ENCODE measurements at places on chromosomes 7 and 10. TPM values are rescaled to one million over a fixed set of nuclear protein-coding genes. Genes with fewer than 3 reads are reported as not detected.
A peak's percentile ranks its signal among the peaks of the same experiment; 100 is the strongest.

The SMKR1 gene
- polyA plus RNA-seq, result 0.64 TPM

The APBB1IP gene
- 48.5 TPM for polyA plus RNA-seq

GRCh38 chr7:96199421-96199820 lies 122.5 kb downstream of the SLC25A13 start:
- DNase-seq, result no peak

- no peak for DNase-seq
Measured at GRCh38 chr10:84176836-84177474, 3.4 kb downstream of the GPR15LG start.

The OR2A5 gene
- not detected for polyA plus RNA-seq

The GCK gene
- polyA plus RNA-seq, result 0.29 TPM

GRCh38 chr7:82740246-82740848 lies 296.8 kb upstream of the CACNA2D1 start:
- DNase-seq, result no peak

DNA sequence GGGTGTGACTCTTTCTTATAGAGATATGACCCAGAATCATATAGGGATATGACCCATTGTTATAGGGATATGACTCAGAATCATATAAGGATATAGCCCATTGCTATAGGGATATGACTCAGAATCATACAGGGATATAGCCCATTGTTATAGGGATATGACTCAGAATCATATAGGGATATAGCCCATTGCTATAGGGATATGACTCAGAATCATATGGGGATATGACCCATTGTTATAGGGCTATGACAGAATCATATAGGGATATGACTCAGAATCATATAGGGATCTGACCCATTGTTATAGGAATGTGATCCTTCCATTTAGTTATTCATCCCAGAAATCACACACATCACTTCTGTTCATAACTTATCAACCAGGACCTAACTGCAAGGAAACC lies 312.2 kb upstream of the ADARB2 start:
- no peak for DNase-seq

- DNase-seq, result no peak
Measured at GRCh38 chr7:102991540-102992214, 78.9 kb downstream of the LRRC17 start.

GRCh38 chr7:5501465-5501864 lies 77.8 kb upstream of the TNRC18 start:
- no peak for DNase-seq

DNA sequence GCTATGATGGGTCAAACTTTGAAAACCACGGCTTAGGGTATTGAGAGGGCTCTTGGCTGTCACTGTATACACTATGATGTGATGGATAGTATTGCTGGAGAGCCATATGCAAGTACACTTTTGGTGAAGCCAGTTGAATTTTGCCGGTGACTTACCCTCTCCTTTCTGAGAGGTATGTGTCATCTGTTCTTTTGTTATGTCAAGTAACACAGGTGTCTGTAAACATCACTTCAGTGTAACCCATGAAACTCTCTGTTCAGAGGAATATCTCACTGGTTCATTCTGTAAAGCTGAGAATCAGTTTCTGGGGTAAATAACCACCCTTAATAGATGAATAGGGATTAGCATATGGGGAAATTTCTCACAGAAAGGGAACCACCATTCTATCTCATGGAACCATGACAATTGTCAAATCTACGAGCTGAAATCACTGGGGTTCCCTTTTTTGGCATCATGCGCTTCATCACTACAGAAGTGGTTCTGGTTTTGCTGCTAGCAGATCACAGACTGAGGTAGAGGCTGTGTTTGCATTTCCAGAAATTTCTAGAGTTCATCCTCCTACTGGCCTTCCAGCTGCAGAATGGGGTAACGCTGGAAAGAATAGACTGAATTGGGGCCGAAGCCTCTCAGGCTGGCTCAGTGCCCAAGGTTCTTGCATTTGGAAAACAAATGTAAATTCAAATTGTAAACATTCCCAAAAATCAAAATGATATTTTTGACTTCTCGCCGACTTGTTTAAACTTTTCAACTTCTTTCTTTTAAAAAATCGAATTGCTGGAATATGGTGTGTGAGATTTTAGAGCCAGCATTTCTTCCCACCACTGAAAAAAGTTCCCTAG lies 83.3 kb upstream of the CREB5 start:
- DNase-seq, result peak; percentile 45

The UBTD1 gene
- polyA plus RNA-seq, result 1.2 TPM

The NPC1L1 gene
- not detected for polyA plus RNA-seq

DNA sequence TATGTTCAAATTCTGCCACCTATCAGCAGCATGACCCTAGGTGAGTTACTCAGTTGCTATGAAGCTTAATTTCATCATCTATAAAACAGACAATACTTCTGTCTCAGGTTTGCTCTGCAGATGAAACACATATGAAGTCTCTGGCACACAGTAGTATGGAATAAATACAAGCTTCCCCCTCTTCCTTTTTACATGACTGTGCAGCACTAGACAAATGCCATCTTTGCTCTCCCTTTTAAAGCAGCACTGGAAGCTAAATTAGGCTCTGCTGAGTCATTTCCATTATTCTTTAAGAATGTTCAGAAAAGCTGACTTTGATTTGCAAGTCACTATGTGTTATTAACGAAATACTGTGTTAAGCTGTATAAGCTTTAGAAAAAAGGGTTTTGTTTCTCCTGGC lies 40.7 kb upstream of the ANAPC16 start:
- no peak for DNase-seq

The FAM221A gene
- 3.3 TPM for polyA plus RNA-seq

DNA sequence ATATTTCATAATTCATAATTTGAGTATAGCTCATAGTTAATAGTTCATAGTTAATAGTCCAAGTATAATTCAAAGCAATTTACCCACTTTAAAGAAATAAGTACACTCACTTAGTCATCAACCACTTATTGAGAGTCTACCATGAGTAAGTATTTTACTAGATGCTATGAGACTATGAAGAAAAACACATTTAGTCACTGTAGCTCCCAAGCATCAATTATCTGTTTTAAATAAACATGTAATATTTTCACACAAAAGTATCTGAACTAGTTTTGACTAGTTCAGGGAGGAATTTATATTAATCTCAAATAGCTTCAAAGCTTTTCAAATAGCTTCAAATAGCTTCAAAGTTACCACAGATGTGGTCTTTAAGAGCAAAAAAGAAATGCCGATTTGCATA lies 119.2 kb downstream of the ANK3 start:
- DNase-seq, result no peak

- DNase-seq, result no peak
Measured at GRCh38 chr10:111265341-111265740, 188.5 kb downstream of the ADRA2A start.

The TMEM225B gene
- 1.3 TPM for polyA plus RNA-seq

GRCh38 chr10:87671139-87671815 lies 11.6 kb downstream of the PAPSS2 start:
- DNase-seq, result no peak

DNA sequence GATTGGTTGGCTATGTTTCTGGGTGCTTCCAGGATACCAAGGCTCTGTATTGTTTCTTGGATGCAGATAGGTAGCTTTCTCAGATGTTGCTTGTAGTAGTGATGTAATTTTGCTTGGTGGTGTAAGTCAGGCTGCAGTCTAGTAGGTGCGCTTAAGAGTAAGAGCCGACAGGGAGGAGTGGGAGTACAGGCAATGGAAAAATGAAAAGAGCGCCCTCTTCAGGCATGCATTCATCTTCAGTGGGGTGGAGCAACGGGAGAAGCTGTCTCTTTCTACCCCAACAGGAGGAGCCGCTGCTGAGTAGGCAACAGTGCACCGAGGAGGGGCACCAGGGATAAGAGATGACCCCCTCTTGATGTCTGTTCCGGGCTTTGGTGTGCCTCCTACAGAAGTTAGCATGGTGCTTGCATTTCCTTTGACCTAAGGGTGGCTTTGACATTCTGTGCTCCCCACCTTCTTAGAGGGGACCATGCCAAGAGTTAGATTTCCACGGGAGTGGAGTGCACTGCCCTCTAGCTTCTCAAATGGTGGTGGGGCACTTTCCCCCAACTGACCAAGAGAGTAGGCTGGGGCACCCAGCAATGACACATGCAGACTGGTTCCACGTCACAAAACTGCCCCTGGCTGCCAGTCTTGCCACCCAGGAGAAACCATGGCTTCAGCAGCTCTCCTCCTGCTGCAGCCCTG lies 56.1 kb downstream of the ZNF783 start:
- DNase-seq, result no peak

The PLAU gene
- not detected for polyA plus RNA-seq

DNA sequence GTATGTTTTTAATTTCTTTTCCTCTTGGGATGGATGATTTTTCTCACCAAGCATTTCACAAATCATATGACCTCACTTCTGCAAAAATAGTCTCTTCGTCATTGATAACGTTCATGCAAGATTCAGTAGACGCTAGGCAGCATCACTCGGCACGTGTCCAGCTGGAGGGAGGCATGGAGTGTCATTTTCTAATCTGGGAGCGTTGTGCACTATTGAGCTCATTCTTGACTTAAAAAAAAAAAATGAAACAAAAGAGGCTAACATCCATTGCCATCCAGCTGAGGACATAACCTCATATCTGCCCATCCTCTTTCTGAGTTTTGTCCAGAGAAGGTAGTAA lies 56.2 kb downstream of the COL17A1 start:
- no peak for DNase-seq

DNA sequence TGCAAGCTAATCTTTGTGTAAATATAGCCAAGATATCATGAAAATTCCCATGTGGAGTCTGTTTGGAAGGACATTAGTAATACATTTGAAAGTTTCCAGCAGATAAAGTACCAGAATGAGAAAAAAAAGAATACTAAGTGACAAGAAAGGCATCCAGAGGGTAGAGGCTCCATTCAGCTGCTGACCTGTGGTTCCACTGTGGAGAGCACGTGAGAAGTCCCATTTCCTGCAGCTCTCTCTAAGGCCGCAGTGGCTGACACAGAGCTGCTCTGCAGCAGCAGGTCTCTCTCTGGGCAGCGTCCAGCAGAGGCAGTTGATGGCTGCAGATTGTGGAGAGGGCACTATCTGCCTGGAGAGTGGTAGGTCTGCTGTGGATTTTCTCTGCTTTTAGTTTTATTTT lies 100.1 kb upstream of the TMEM72 start:
- DNase-seq, result no peak

GRCh38 chr7:99920149-99920548 lies 819 bp upstream of the TRIM4 start:
- no peak for DNase-seq

- no peak for DNase-seq
Measured at GRCh38 chr10:23362069-23362830, 17.7 kb upstream of the C10orf67 start.

GRCh38 chr10:32150532-32151101 lies 94.4 kb upstream of the KIF5B start:
- DNase-seq, result no peak
